ENCODE measurements at places on chromosomes 7 and 10.

- DNase-seq: peak; percentile 75
Observed at GRCh38 chr10:69382382-69383117, 34.2 kb downstream of the TACR2 start.

DNA sequence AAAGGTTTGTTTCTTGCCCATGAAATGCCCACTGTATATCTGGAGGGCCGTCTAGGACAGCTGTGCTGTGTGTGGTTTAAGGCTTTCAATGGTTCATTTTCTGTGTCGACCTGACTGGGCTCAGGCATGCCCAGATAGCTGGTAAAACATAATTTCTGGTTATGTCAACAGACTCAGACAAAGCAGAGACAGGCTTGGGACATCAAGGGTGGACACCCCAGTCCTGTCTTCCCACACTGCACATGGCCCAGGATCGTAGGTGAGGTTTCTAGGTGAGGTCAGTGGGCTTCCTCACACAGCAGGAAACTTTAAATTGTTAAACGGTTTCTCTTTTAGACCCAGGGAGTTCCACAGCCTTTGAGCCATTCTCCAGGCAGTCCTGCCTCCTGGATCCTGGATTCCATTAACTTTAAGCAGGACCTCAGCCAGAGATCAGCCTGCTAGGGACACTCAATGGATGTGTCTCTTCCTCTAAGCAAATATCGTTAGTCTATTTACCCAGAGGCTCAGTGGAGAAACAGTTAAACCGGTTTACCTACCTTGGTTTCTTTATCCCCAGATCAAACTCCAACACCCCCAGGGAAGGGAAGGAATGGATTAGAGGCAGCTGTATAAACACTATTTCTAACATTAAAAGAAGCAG is 66.4 kb downstream of the ST8SIA6 start:
- DNase-seq: no peak

- no peak for DNase-seq
Observed at GRCh38 chr7:128837521-128837921, 7.3 kb downstream of the FLNC start.

- DNase-seq: no peak
Observed at GRCh38 chr10:88499569-88500470, 83.3 kb downstream of the RNLS start.

DNA sequence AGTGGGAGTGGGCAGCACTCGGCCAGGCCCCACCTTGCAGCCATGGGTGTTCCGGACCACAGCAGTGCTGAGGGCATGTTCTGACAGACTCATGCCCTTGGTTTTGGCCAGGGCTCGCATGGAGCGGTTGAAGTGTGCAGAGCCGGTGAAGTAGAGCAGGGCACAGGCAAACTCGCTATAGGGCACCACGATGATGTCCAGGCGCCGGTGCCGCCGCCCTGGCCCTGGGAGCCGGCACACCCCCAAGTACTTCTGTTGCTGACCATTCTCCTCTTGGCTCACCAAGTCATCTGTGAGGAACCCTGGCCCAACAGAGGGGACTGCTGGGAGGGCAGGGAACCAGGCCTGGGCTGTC is 8.6 kb downstream of the POLL start:
- DNase-seq: no peak

- DNase-seq: no peak
Observed at GRCh38 chr10:108849688-108850087, 1073.6 kb downstream of the XPNPEP1 start.

DNA sequence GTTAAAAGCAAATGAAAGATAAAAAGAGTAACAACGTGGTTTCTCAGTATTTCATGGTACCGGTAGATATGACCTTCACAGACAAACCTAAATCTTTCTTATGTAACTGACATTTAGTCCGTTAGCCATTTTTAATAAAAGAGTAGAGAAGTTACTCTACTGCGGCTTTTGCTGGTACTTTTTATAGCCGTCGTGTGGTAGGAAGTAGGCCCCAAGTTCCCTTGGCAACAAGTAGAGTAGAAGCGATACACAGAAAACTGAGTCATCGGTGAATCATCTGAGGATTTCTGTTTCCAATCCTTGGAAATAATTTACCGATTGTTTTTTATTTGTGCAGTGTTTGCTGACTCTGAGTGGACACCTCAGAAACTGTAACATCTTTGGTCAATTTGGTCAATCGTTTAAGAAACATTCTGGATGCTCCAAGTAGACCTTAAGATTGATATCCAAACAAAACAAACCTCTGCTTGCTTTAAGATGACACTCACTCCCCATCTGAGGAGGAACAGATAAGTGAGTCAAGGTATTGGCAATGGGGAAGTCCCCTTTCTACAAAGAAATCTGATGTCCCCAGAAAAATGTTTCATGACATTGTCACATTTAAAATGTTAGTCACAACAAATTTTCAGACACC is 63.9 kb upstream of the AHR start:
- peak; percentile 68 for DNase-seq

DNA sequence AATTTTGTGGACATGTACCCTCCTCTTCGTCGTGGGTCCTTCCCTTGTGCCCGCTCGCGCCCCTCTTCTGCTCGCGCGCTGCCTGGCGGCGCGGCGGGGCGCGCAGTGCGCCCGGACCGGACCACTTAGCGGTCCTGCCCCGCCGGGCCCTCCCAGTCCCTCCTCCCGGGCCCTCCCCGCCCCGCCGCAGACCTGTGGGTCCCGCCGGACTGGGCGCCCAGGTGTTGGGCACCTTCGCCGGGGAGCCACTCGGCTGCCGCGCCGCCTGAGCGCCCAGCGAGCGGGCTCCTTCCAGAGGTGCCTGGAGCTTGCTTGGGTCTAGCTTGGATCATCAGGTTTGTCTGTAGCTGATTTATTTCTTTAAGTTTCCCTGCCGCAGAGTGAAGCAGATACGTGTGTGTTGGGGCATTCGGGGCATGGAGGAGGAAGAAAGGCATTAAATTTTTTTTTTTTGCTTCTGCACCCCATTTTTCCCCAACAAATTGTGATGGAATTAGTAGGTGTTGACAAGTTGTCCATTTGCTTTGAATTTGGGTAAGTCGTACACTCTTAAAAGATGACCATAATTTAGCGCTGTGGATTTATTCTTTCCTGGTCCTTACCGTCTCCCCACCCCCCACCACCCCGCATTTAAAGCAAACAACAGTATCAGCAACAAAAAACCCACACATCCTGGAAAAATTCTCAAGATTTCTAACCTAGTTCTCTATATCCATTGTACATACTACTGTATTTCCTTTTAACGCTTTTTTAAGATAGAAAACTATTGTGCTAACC is 905 bp downstream of the C1GALT1 start:
- peak; percentile 47 for DNase-seq

- no peak for DNase-seq
Observed at GRCh38 chr10:14377591-14378175, 47.0 kb upstream of the FRMD4A start.

DNA sequence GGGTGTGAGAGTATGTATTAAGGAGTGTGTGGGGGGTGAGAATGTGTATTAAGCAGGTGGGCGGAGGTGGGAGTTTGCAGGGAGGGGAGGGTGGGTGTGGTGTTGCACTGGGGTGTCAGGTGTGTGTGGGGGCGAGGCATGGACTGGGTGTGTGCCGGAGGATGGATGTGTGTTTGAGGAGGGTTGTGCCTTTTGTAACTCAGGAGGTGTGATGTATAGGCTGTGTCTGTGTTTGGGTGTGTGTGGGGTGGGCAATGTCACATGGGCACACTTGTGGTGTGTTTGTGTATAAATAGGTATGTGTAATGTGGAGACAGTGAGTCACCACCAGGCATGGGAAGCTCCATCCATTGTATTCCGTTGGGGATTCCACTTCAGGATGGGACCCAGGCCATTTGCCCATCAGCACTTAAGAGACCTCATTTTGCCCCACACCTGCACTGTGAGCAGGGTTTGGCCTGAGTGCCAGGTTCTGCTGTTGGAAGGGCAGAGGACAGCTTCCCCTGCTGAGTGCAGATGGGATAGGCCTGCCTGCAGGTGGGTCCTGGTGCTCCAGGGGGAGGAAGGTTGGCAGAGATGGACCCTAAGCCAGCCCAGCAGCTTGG is 5.8 kb downstream of the UNC5B start:
- DNase-seq: peak; percentile 47

GRCh38 chr10:58555170-58555929 is 42.7 kb downstream of the BICC1 start:
- no peak for DNase-seq

GRCh38 chr7:36736899-36737211 is 12.6 kb upstream of the AOAH start:
- DNase-seq: no peak

- DNase-seq: no peak
Observed at GRCh38 chr7:154598864-154599263, 404.1 kb downstream of the PAXIP1 start.

- no peak for DNase-seq
Observed at GRCh38 chr10:43892062-43892770, 243.5 kb upstream of the ZNF32 start.

DNA sequence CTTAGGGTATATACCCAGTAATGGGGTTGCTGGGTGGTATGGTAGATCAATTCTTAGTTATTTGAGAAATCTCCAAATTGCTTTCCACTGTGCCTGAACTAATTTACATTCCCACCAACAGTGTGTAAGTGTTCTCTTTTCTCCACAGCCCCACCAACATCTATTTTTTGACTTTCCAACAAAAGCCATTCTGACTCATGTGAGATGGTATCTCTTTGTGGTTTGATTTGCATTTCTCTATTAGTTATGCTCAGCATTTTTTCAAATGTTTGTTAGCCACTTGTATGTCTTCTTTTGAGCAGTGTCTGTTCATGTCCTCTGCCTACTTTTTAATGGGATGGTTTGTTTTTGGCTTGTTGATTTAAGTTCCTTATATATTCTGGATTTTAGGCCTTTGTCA is 66.4 kb downstream of the MGAM2 start:
- no peak for DNase-seq

DNA sequence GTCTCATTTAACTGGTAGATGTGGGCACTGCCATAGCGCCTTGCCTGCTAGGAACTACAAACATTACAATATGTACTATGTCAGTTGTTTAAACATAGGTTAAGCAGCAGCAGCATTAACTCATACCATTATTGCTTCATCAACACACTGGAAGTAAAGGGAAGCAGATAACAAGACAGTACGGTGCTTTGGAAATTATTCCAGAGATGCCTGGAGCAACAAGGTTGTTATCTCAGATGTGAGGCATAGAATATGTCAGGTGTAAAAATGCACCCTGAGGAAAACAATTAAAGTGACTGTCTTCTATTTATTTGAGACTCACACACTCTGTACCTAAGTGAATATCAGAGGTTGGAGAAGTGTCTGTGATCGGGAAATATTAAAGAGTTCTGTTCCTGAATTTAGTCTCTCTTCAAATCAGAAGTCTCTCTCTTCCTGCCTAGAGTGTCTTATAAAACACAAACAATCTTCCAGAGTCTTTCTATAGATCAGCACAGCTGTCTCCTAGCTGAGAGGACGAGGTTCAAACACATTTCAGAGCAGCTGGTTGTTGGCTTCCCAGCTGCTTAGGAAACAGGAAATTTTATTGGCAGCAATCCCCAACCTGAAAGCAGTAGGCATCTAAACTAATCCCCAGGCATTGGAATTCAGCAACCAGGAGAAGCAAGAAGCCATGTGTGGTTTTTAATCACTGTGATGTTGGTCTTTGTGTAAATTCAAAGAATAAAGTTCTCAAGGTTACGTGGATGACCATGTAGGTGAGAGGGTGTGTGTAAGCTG is 994.4 kb upstream of the LRRTM3 start:
- no peak for DNase-seq

DNA sequence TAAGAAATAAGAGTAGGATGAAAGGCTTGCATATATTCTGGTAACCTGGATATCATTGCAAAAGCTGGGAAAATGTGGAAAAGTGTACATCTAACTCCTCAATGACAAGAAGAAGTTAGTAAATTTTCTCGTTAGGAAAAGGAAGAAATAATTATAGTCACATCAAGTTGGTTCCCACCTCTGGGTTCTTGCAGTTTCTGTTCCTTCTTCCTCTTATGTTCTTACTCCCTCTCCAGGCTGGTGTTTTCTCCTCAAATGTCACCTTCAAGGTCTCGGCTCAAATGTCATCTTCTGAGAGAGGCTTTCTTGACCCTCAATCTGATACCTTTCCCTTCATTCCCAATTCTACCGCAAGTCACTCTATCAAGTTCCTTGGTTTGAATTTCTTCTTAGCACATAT is 64.4 kb downstream of the ENTPD1 start:
- no peak for DNase-seq

DNA sequence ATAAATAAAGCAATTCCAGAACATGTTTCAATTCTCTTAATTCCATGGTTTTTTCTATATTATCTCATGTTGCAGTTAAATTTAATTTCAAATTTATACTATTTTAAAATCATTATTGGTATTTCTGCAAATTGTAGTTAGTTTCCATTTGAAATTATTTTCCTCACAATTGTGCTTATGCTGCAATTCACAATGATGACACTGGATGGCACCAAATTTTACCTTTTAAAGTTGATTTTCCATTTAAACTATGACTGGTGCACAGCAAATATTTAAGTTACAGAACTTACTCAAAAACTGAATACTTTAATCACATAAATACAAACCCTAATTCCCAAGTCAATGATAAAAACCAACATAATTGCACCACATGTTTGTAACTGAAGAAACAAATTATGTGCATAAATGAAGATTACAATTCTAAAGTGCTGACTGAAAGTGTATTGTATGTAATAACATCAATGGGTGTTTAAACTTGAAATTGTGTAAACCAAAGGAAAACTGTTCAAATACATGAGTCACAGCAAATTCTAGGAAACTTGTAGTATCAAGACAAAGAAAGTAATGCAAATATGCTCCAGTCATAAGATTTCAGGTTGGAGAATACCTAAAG is 75.3 kb upstream of the AASS start:
- DNase-seq: no peak

GRCh38 chr7:154852205-154852604 is 150.7 kb downstream of the PAXIP1 start:
- no peak for DNase-seq

DNA sequence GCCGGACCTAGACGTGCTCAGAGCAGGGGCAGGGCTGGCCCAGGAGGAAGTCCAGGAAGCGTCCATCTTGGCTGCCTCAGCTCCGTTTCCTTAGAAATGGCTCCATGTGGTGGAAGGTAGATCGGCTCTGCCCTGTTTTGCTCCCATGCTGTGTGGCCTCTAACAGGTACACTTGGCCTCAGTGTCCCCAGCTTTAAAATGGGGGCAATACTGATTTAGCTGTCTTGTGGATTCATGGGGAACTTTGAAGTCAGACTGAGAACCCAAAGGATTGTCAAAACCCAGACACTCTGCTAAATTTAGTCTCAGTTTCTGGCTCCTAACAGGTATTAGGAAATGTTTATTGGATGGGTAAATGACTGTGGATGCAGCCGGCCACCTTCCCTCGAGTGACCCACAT is 15.9 kb downstream of the MTURN start:
- no peak for DNase-seq

GRCh38 chr7:80611779-80612178 is 26.7 kb upstream of the CD36 start:
- DNase-seq: peak; percentile 12

DNA sequence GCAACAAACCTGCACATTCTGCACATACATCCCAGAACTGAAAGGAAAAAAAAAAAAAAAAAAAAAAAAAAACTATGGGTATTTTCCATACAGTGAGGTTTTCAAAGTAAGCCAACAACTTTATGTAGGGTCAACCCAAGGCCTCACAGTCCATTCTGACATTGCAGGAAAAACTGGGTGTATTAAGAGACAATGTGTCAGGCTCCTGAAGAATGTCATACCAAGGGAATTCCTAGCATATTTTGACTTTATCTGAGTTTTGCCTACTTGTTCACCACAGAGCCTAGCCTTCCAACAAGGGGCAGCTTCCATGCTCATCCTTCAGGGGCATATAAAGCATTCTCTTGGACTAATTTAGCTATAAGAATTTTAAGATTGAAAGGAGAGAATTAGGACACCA is 368.9 kb downstream of the PLXDC2 start:
- no peak for DNase-seq
